ENCODE measurements at places on chromosomes 5 and 9.

DNA sequence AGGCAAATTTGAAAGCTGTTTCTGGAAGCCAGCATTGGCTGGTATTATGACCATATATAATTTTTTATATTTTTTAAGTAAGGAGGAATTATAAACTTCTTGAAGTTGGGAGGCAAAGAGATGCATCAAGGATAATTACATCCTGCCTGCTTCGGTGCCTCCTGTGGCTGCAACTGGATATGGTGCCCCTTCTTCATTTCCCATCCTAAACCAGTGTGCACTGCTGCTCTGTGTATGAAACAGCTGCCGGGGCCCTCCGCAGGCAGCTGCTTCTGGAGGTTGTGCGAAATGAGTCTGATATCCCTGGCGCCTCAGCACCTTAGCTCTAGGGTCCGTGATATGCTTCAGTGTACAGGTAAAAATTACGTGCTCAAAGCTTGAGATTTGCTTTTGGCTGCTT is 304.2 kb downstream of the ENC1 start:
- DNase-seq, result no peak

- peak; percentile 60 for DNase-seq
Measured at GRCh38 chr9:23824830-23825591, 1.0 kb downstream of the ELAVL2 start.

DNA sequence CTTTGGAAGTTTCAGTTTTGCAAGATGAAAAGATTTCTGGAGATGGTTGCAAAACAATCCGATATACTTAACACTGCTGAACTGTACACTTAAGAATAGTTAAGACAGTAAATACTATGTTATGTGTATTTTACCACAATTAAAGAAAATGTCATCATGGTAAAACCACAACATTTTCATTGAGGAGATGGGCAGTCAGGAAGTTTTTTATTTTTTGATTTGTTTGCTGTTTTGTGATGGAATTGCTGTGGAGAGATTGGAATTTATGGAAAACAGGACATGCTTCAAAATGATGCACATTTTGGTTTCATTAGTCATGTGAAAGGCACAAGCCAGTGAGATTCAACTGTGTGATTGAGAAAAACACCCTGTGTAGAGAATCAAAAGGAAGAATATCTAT is 90.5 kb upstream of the AGXT2 start:
- DNase-seq, result no peak

- peak; percentile 71 for DNase-seq
Measured at GRCh38 chr5:107743373-107744000, 72.8 kb upstream of the EFNA5 start.

- DNase-seq, result no peak
Measured at GRCh38 chr9:37324691-37325490, 97.6 kb upstream of the GRHPR start.

DNA sequence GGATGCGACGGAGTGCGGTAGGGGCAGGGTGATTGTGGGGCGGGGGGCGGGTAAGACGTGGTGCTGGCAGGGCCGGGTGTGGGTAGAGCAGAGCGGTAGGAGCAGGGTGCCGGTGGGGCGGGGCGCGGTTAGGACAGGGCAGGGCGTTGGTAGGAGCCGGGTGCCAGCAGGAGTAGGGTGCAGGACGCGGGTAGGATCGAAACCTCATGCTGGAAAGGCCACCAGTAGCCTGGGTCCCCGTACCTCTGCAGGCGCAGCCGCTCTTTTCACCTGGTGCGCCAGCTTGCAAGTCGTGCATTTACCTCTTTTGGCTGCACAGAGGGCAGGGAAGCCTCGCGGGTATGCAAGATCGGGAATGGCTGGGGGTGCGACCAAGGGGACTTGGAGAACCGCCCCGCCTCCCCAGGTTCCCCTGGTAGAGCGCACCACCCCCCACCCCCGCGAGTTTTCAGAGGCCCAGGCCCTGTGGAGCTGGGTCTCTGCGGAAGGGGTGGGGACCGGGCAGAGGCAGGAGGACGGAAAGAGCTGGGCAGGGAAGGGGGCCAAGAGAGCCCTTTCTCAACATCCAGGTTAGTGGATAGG is 104.8 kb upstream of the SIMC1 start:
- no peak for DNase-seq

DNA sequence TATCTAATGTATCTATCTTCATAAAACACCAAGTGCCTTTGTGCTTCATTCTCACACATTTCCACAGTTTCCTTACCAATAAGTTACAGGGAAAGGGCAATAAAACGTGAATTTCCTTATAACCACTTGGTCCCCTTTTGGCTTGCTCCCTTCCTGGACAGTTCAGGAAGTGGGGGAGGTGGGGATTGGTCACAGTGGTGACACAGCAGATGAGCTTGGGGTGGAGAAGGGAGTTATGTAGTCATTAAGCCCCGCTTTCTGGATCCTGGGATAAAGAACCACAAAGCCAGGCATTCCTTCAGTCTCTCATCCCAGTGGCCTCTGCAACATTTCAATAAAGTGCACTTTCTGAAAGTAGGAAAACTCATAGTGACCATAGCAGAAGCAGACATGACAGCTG is 47.1 kb upstream of the FYB1 start:
- DNase-seq, result no peak

DNA sequence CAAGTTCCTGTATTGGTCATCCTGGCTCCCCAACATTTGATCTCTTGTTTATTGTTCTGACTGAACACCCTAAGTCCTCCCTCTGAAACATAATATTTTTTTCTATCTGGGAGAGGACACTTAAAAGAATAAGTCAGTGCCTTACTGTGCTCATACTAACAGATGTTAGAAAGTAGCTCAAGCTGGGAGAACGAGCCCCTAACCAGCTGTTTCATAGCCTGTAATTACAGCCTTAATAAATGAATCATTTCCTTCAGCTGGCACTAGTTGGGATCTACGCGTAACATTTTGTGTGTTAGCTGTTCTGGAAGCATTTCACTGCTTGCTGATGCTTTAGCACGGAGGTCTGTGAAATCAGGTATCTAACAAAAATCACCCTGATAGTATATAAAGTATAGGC is 345.9 kb upstream of the RIOK2 start:
- no peak for DNase-seq

DNA sequence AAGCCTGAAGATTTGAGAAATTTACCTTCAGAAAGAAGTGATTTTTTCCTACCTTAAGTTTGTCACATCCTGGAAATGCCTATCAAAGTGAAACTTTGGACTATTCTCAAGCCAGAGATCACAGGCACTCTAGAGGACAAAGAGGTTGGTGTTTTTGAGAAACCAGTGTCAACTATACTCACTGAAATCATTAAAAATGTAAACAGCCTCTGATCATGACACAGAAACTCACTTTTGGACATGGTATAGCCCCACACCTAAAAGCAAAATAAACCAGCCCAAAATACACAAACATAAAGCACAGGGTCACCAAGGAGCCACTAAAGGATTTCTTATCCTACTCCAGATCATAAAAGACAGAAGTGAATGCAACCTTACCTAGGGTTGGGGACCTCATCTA is 65.7 kb upstream of the ICE1 start:
- no peak for DNase-seq

GRCh38 chr9:127126971-127127370 is 4.5 kb upstream of the ANGPTL2 start:
- no peak for DNase-seq

DNA sequence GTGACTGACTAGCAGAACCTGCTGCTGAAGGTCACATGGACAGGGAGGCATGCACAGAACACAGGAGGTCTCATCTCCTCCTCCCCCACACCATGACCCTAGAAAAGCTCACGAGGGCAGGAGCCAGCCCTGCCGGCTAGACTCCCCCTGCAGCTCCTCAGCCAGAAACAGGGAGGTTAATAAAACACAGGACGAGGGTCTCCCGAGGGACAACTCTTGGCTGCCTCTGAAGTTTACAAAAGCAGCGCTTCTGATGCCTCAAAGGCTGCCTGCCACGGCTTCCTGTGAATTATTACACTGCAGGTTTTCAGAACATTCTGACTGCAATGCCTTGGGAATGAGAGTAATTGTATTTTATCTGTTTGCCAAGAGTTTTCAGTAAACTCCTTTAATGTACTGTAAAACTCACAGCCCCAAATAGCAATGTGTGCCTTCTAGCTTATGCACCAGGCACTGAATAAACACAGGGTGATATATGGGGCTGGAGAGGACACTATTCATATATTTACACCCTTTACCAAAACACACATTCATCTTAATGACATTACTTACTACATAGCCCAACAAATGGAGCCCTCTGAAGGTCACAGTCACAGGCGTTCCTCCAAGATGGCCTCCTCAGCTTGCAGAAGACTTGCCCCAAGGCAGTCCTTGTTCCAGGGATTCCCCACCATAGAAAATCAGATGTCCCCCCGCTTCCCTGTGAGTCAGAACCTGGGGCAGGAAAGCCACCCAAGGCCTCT is 83.7 kb downstream of the C5orf15 start:
- no peak for DNase-seq

- DNase-seq, result no peak
Measured at GRCh38 chr5:126918615-126918957, 111.8 kb downstream of the MARCHF3 start.

DNA sequence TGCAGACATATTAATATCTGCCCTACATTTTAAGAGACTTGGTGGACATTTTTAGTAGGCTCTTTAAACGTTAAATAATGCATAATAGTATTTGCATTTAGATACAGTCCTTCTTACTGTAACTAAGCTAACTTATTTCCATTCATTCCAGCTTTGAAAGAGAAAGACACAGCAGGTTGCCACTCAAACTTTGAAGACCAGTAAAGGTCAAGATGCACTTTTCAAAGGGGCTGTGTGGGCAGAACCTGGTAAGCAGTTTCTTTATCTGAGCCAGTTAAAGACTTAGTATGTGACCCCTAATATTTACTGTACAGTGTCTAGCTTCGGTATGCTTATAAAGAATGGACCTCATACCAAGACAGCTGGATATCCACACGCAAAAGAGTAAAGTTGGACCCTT is 20.8 kb downstream of the PLGRKT start:
- DNase-seq, result no peak

DNA sequence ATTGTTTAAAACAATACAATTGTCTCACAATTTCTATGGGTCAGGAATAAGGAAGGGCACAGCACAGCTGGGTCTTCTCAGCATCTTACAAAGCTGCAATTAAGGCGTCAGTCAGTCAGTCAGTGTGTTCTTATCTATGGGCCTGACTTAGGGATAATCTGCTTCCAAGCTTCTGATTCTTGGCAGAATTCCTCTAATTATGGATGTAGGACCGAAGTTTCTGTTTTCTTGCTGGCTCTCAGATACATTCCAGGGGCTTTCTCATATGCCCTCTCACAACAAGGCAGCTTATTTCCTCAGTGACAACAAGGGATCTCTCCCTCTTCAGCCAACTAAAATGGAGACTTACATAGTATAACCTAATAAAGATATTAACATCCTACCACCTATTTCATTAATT is 1925.3 kb upstream of the ACO1 start:
- DNase-seq, result no peak

DNA sequence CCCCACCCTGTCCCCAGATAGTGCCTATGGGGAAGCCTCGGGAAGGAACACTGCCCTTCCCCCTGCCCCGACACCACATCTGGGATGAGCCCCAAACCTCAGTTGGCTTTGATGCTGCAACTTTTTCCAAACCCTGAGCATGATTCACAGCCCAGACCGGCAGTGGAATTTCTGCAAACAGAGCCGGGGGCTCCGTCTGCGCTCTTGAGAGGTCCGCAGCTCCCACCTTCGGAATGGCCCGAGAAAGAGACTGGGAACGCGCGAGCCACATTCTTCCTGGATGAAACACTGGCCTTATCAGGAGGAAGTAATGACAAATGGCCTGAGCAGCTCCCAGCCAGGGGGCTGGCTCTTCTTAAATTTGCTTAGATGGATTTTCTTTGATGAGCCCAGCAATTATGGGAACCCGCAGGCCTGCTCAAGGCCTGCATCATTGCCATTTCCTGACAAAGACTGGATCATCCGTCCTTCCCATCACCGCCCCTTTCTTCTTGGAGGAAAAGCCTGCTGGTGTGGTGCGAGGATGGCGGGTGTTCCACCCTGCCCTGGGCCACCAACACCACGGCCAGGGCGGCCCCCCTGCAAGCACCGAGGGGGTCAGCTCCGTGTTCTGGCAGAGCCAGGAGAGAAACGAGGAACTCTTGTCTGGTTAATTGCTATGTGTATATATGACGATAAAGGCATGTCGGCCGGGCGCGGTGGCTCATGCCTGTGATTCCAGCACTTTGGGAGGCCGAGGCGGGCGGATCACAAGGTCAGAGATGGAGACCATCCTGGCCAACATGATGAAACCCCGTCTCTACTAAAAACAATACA is 38.8 kb upstream of the COL5A1 start:
- peak; percentile 69 for DNase-seq

GRCh38 chr5:24642022-24642421 is 2.8 kb downstream of the CDH10 start:
- peak; percentile 8 for DNase-seq
